T1000 (cell line): ENCODE measurements at places on chromosomes 4 and X.

- DNase-seq: peak; percentile 51
Observed at GRCh38 chrX:49186125-49187027, at the start of gene PRICKLE3. Gene PRICKLE3, minus strand, starts transcription at chrX:49186373. Its CDS starts 76 bp downstream, at chrX:49186297.

GRCh38 chrX:45719751-45720501 lies 519.2 kb upstream of the DIPK2B start:
- no peak for DNase-seq

GRCh38 chrX:69365349-69365748 lies 138.8 kb upstream of the NALF2 start:
- DNase-seq: no peak

DNA sequence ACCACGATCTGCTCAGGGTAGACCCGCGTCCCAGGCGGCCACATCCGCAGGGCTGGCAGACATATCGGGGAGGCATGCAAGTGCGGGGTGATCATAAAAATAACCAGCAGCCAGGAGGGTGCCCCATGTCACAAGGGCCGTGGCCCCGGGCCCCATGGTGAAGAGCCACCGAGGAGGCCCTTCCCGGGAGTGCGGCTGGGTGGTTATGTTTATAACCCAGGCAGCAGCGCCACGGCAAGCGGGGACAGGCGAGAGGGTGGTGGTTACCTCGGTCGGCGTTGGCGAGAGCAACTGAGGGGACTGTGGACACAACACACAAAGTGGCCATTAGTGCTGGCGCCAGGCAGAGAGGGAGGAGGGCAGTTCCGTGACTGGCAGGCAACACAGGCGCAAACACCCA lies 92.7 kb upstream of the AFAP1 start:
- DNase-seq: no peak

DNA sequence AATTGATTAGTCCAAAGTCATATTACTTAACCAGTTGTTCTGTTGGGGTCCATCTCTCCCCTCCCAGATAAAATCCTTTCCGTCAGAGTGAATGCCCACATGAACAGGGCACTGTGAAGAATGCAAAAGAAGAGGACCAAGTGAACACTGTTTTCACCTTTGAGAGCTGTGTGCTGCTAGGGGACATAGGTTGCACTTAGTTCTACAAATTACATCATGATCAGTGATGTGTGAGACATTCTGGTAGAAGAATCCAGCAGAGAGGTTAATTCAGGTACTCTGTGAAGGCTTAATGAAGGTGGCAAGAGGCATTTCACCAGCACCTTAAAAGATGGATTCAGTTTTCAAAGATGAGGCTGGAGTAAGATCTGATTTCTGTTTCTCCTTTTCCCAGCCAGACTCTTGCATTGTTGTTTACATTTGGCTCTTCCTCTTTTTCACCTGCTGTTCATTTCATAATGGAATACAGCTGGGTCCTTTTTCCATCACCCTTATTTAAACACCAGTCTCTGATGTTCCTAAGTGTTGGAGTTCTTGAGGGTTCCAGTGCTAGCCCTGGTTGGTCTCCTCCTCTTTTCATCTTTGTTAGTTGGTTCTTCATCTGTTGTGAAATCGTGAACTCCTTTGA lies 10.9 kb downstream of the GAB1 start:
- no peak for DNase-seq

DNA sequence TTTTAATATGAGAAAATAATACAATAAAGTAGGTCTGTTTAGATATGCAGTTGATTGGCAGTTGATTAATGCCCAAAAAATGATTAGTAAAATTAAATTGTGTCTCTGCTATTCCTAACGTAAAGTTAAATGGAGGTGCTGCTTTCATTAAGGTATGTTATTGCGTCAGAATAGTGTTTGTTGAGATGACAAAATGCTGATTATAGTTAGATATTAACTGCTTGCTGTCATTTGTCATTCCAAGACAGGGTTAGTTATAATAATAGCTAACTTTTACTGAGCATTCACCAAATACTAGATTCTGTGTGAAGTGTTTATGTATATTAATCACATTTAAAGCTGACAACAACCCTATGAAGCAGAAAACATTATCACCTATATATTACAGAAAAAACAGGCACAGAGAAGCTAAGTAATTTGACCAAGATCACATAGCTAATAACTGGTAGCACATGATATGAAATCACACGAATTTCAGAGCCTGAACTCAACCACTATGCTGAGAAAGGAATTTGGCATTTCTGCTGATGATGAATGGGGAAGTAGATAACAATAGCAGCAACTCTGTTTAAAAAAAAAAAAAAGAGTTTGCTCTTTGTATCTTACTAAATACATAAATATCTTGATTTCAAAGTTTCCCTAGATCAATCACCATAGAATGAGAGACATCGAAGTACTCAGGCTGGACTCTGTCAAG lies 59.7 kb upstream of the WDR44 start:
- DNase-seq: no peak

DNA sequence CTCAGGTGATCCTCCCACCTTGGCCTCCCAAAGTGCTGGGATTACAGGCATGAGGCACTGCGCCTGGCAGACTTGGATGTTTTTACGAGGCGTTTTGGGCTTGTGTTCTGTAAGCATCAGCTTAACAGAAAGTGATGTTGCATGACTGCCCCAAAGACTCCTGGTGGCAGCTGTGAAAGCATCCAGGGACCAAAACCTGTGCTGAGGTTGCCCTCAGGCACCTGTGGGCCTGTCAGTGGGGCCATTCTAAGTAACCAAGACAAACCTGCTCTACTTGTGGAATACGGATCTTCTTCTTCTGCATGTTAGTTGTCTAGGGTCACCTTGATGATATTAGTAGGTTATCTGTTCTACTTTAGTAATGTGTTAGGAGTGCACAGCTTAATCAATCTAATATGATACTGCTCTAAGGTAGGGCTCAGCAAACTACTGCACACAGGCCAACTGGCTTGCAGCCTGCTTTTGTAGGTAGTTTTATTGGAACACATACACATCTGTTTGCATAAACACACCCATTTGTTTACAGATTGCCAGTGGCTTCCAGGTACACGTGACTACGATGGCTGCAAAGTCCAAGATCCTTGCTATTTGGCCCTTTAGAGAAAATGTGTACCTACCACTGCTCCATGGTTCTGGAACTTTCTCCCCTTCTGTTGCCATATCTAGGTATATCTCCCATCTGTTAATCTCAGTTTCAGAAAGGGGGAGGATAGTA lies 136.7 kb downstream of the GPR143 start:
- no peak for DNase-seq

GRCh38 chr4:55838356-55838755 lies 15.1 kb upstream of the EXOC1 start:
- no peak for DNase-seq

GRCh38 chrX:72576141-72576894 lies 3.7 kb upstream of the HDAC8 start:
- DNase-seq: no peak

DNA sequence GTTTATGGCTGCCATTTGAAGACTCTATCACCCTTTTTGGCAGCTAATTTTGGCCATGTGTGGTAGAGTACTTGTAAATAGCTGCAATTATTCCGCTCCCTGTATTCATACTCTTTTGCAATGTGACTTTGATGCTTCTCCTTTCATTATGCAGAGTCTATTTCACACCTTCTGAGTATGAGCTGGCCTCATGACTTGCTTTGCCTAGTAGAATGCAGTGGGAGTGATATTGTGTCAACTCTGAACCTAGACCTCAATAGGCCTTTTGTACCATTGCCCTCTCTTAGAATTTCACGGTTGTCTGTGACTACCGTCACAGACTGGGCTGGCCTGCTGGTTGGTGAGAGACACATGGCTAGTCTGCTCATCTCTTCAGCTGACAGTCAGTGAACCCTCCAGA lies 118.8 kb downstream of the DDIT4L start:
- no peak for DNase-seq

DNA sequence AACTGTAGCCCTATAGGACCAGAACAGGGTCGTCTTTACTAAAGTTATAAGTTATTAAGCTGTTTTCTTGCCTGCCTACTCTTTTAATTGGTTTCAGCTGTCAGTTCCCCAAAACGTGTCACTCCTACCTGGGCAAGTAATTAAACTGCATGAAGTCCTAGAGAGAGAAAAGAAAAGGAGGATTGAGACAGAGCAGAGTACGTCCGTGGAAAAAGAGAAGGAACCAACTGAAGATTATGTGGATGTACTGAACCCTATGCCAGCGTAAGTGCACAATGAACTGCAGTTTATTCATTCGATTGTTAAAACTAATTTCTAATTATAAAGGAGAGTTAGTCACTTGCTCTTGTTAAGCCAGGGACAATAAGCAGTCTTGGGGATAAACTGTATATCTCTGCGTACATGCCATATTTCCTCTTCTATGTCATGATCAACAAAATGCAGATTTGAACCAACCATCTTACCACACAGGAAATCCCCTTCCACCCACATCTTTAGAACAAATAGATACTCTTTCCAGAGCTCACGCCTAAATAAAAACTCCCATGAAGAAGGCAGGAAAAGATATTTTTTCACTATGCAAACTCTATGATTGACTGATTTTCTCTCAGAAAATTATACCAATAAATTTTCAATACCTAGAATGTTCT lies 22.8 kb downstream of the STAP1 start:
- no peak for DNase-seq

DNA sequence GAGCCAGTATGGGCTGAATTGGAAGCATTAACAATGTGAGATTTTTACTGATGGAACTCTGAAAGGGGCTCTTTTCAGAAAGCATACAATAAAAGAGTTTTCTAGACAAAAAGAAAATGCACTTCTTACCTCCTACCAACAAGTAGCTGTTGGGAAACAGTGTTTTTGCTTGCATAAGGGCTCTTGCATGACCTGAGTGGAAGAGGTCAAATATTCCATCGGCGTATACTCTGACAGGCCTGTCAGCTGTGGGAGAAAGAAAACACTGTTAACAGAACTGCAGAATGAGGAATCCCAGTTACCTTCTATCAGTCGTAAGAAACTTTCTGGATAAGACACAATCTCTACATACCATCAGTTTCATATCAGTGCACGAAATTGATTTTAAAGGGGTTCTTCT lies 39.5 kb downstream of the PCYT1B start:
- DNase-seq: no peak

DNA sequence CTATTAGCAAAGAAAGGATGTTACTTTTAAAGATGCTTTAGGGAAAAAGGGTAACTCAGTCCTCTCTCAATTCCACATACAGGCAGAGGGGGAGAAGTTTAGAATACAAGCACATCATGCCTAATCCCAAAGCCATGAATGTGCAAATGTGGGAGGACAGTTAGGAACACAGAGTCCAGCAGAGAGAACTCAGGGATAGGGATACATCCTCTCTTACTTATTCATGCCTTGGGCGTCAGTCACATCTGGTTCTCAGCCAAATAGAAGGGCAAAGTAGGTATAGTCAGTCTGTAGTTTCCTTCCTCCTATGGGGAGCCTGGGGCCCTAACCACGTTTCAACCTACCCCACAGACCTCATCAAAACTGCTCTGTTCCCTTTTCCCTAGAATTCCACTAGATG lies 87.8 kb downstream of the GRIA3 start:
- no peak for DNase-seq

DNA sequence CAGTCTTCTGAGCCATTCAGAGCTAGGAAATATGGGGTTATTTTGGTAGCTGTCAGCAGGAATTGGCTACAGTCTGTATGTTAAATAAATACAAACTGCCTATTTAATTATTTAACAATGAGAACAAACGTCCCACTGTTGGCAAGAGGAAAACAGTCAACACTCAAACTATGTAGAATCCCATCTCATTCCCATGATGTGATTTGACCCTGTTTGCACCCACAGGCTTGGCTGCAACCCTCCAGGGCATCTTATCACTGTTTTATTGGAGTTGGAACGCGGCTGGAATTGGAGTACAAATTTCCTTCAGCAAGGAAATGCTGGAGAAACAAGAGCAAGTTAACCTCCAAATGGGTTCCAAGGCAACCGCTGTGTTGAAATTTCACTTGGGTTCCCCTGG lies 124.0 kb downstream of the KIT start:
- no peak for DNase-seq

DNA sequence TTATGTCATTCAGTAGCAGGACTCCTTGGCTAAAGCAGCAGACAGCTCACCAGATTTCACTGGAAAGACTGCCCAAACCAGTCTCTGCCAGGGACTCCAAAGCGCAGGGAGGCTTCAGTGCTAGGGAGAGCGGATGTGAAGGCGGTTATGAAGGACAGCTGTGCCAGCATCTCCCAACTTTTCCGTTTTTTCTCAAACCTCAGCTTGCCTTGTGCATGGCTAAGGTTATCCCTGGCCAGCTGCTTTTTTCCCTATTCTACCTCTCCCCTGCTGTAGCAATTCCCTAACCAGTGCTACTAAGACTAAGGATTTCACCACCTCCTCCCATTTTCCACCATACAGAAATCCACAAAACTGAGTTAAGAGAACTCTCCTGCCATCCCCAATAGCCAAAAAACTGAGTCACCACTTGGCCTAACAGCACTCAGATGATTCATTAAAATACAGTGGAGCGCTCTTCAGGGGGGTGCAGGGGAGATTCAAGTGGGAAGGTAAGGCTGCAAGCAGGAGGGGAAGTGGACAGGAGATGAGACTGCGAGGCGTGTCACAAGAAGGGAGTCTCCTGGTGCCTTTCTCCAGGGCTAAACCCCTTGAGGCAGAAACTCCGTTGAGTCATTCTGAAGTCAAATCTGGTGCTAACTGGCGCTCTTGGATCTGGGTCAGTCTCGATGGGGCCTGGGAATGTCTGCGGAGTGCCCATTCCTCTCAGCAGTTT lies 90.7 kb downstream of the PALLD start:
- DNase-seq: peak; percentile 53

DNA sequence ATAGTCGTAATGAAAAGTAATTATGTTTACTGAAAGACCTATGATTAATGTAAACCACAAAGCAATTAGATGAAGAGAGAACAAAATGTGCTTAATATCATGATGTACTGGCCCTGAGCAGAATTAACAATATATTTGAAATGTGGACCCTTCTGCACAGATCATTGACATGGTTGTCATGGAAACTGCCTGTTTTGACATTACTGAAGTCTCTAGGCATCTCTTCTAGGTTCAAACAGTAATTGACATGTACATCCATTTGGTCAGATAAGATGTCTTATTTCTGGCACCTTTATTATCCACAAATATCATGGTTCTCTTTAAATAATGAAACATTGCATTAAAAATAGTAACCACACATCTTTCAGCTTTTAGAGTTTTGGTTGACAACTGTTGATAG lies 251.7 kb upstream of the GNPDA2 start:
- DNase-seq: no peak

GRCh38 chrX:16212436-16212835 lies 45.2 kb downstream of the MAGEB17 start:
- DNase-seq: no peak

DNA sequence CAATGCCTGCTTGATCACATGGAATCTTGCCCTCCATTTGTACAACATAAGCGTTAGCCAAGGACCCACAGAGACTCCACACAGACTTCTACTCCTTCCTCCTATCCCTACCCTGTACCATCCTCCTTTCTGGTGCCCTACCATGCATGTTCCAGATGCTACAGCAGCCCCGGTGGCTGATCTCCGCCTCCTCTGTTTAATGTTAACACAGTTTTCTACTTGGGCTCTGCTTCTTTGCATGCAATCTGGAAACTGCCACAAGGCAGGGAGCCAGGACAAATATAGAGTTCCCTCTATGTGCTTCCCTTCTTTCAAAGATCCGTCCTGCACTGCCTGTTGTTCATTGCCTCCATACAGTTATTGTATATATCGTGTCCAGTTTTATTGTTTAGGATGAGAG lies 368.6 kb upstream of the TENM3 start:
- DNase-seq: no peak
